ENCODE measurements at places on chromosomes 2 and 18. TPM values are rescaled to one million over a fixed set of nuclear protein-coding genes. Genes with fewer than 3 reads are reported as not detected.

DNA sequence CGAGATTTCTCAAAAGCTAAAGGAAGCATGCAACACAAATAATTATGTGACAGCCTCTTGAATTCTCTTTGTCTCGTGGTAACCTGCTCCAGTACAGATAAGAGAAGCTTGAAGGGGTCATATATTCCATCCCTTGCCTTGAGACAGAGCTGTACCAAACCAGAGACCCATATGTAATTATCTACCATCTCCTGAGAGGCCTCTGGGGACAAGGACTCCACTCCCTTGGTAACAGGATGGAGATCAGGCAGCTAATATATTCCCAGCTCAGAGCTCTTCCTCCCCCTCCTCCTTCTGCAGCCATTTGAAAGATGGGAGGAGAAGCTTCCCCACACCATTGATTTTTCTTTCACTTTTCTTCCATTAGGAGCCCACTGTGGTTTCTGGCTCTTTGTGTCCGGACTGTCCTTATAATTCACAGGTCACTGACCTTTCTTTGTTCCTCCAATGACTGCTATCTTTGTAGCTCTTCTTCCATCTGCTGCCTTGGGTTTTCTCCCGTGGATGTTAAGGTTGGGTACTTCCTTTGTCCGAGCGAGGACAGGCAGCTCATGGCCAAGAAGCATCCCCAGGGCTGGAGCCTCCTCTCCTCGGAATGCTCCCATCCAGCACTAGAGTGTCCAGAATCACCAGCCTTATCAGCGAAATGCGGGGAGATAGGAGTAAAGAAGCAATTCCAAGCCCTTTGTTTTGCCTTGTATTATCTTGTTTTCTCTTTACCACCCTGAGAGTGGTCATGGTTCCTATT lies 72.6 kb upstream of the STPG4 start:
- DNase-seq = no peak

DNA sequence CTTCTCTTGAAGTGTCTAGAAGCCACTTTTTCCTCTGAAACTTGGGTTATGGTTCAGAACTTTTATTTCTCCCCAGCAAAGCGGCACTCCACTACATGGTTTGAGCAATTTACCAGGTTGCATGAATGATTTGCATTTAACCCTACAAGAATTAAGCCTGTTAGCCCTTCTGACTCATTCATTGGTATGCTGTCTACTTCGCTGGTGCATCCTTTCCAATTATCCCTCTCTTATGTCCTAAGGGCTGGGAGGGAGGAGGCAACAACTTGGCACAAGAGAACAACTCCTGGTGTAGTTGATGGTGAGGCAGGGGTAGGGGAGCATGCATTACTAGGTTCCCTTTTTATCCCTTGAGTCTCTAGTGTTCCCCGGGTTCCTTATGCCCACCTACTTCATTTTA lies 293.4 kb upstream of the MEX3C start:
- no peak for DNase-seq

GRCh38 chr18:22182884-22183697 lies 13.7 kb downstream of the GATA6 start:
- no peak for DNase-seq

DNA sequence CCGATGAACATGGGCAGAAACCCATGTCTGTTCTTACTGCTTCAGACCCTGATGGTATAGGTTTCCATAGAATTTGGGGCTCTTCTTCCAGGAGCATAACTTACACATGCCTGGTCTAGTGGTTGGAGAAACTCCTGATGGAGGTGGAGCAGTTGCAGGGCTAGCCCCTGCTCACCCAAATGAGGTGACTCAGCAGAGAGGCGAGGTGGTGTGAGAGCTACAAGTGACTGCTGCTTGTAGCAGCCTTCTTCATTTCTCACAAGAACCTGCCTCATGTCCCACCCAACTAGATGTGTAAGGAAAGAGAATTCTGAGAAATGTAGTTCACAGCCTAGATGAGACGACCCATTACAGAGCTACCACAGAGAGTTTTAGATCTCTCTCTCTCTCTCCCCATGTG lies 105.3 kb downstream of the ZNF407 start:
- no peak for DNase-seq

DNA sequence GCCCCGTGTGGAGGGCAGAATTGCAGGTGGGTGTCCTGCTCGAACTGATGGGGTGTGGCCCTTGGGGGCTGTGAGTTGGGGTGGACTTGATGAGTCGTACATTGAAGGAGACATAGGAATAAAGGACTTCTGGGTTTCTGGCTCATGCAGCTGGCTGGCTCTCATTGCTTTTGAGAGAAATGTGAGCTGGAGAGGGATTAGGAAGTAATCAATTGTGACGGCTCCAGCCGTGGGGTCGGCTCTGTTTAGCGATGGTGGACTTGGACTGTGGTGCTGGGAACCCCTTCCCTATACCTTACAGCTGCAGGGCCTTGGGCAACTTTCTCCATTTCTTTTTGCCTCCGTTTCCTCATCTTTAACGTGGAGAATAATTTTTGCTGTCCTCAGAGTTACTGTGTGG lies 9.2 kb downstream of the IMPA2 start:
- DNase-seq = peak; percentile 50

The LGALSL gene
- total RNA-seq = 84.0 TPM

The CNDP1 gene
- total RNA-seq = 0.97 TPM

The SERPINB3 gene
- 1.5 TPM for total RNA-seq

The GKN1 gene
- total RNA-seq = not detected

The PLEK gene
- 1.7 TPM for total RNA-seq
